Mesothelial cell of epicardium (in vitro differentiated cells): ENCODE measurements at places on chromosomes 11 and 22. TPM values are rescaled to one million over a fixed set of nuclear protein-coding genes. Genes with fewer than 3 reads are reported as not detected.

Gene RIMBP3C
- total RNA-seq: 0.31 to 0.71 TPM (median 0.38 TPM) in 3 replicates

GRCh38 chr11:37951996-37952395 lies 1354.0 kb upstream of the RAG2 start:
- no peak for DNase-seq

- no peak for DNase-seq
These were observed 13.0 kb upstream of the TUB start for GRCh38 chr11:8067929-8068575.

DNA sequence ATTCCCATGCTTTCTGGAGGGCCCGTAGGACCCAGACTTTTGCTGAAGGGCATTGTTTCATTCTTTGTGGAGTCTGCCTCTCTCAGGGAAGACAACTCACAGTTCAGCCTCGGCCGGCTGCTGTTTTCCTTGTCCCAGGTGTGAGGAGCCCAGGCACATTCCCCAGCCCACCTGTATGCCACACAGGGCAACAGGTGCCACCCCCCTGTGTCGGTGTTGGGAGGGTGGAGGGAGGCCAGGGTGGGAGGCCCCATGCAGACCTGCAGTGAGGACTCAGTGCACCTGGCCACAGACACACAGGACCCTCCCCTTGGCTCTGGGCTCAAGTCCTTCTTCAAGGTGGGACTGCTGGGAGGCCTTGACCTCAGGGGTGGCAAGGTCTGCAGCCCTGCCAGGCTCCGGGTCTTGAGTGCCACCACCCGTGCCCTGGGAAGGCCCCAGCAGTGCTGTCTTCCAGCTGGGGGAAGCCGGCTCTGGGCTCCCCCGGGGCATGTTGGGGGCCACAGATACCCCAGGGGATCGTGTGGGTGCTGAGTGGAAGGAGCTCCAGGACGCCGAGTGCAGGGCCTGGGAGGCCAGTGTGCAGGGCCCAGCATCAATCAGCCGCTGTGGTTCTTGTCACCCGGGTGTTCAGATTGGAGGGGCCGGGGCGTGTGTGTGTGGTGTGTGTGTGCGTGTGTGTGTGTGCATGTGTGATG lies 1286.1 kb downstream of the BRD1 start:
- no peak for DNase-seq

Gene MMP10
- not detected in 3 replicates for total RNA-seq

- DNase-seq: no peak
These were observed 85.2 kb downstream of the VPREB1 start for GRCh38 chr22:22329792-22330191.
